ENCODE measurements at places on chromosomes 4 and X. TPM values are rescaled to one million over a fixed set of nuclear protein-coding genes. Genes with fewer than 3 reads are reported as not detected.

Gene RAP2C
- total RNA-seq, result 18.3 TPM

Gene MSANTD1
- 0.83 TPM for total RNA-seq

Gene XKRX
- 0.07 TPM for total RNA-seq

Gene COPS4
- 69.8 TPM for total RNA-seq

Gene CAMK2D
- 196 TPM for total RNA-seq

All from smooth muscle cell of the pulmonary artery (primary cell).